Mucosa of gallbladder (tissue), 1 donor: ENCODE measurements at places on chromosomes 7 and 10. TPM values are rescaled to one million over a fixed set of nuclear protein-coding genes. Genes with fewer than 3 reads are reported as not detected.

The ATAD1 gene
- total RNA-seq = 39.2 TPM

The CPA2 gene
- total RNA-seq = 3.3 TPM

- no peak for DNase-seq
Observed at GRCh38 chr10:127934383-127934782, 27.5 kb downstream of the PTPRE start.

DNA sequence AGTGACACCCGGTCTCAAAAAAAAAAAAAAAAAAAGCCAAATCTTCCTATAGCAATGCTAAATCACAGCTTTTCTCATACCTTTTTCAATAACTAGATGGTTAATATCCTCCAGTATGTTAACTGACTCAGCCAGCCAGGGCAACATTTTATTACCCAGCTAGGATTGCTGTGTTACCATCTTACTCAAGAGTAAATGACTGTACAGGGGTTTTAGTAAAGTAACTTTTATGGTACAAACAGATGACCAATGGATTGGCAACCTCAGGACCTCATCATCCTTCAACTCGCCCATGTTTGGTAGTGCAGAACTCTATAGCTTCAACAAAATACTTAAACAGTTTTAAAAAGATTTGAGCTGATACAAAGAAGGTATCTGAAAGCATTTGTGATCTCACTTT lies 59.5 kb downstream of the HBP1 start:
- DNase-seq = no peak

GRCh38 chr10:122707535-122707934 lies 7.9 kb upstream of the C10orf120 start:
- no peak for DNase-seq

GRCh38 chr10:90847436-90847835 lies 10.4 kb downstream of the HTR7 start:
- no peak for DNase-seq

DNA sequence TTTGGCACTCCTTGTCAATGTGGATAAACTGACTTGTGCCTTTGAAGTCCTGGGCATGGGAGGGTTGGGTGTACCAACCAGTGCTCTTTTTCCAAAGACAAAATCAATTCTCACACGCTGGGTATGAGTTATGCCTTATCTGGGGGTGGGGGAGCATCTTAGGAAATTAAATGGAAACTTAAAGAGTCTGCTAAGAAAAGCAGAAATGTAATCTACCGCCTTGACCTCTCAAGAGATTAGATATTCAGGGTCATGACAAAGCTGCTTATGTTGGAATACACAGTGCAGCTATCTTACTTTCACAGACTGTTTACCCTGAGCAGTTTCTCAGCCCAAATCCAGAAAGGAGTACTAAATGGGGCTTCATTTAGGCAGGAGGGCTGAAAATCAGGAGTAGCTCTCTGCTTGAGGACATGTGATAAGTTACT lies 2.6 kb downstream of the MEST start:
- DNase-seq = no peak

DNA sequence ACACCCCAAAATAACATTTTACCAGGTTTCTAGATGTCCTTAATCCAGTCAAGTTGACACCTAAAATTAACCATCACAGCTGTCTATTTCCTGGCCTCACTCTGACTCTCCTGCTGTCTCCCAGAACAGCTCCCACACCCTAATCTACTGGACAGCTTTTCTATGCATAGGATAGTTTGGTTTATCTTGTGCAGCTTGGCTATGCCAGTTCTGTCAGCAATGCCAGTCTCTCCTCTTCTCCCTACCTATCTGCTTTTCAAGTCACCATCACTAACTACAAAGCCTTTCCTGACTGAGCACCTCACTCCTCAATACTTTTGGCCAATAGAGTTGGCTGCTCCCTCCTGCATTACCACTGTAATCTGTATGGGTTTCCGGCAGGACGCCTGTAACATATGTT lies 5.0 kb downstream of the NCOA4 start:
- no peak for DNase-seq

GRCh38 chr10:133394801-133395221 lies 854 bp downstream of the MTG1 start:
- no peak for DNase-seq

GRCh38 chr7:51590746-51591145 lies 274.1 kb upstream of the COBL start:
- no peak for DNase-seq

DNA sequence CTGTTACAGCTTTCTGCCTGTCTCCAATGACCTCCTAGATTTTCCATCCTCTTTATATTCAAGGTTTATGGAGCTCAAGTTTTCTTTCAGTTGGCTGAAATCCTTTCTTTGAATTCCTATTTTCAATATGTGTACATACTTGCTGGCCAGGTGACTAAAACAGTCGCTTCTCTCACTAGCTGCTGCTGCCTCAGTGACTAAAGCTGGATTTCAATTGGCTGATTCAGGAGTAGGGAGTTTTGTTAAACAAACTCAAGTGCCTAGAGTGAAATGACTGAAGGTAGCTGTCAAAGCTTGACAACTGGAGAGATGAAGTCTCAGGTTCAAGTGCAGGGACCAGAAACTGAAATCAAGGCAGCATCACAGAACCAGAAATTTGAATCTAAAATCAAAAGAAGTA lies 6.7 kb upstream of the POLR1F start:
- DNase-seq = no peak
